Suppressor macrophage (primary cell): ENCODE measurements at places on chromosomes 2 and 18.

DNA sequence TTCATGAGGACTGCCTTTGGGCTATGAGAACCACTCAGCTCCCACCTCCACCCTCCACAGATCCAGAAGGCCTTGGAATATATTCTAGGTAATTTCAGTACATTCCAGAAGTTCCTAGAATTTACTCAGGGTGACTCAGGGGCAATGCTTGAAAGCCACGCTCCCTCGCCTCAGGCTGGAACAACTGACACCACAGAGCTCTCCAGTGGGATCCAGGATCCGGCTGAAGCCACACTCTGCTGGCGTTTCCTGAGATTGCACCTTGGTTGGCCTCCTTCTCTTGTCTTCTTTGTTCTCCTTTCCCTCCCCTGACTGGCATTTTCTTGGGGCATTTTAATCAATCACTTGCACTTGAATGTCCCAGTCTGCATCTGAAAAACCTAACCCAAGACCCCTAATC is 92.6 kb upstream of the KCNE4 start:
- no peak for DNase-seq

GRCh38 chr18:8063733-8064132 is 496.6 kb downstream of the PTPRM start:
- DNase-seq = no peak

- DNase-seq = peak; percentile 90
Measured at GRCh38 chr2:10434886-10435819, 13.0 kb downstream of the ODC1 start.

DNA sequence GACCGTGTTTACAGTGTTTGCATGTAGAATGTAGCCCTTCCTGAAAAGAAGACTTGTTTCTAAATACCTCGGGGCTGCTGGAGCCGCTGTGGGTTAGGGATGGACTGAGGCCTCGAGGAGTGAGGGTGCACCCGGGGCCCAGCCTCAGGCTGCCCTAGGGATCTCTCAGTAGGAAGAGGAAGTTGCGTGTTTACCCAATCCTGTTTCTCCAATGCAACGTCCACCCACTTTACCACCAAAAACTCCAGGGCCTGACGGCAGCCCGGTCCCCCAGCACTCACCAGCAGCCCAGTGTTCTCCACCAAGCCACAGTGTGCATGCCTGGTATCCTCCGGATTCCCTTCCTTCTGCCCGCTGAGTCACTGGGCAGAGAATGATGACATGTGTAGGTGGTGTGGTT is 255.8 kb downstream of the GLI2 start:
- DNase-seq = peak; percentile 31

- DNase-seq = no peak
Measured at GRCh38 chr2:118697781-118698180, 149.7 kb downstream of the EN1 start.

DNA sequence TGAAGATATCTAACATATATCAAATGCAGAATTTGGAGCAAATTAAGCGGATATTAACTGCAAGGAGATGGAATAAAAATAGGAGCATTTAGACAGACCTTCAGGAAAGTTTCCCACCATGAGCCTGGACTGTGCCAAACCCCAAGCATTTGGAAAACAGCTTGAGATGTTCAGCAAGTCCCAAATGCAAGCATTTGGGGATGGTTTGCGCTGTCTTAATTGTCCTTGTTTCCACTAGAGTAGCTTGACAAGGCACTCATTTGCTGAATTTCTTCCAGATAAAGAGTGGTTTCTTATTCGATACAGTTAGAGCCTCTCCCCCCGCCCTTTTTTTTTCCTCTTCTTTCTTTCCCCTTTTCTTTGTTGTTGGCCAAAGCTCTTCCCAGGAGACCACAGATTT is 77.1 kb upstream of the CDC42EP3 start:
- no peak for DNase-seq

GRCh38 chr2:218465987-218466633 is 47.2 kb downstream of the VIL1 start:
- no peak for DNase-seq

DNA sequence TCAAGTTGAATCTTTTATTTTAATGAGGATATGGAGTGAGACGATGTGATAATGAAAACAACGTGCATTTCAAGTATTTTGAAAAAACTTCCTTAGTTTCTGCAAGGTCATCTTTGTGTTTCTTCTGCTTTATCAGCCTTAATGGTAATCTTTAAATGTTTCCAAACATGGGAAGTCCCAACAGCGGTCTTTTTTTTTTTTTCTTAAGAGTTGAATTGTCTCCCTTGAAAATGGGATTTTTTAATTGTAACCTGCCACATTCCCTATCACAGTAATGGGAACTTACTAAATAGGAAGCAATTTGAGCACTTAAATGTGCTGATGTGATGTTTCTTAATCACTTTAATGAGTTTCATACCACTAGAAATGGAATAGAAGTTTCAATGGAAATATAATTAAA is 45.8 kb downstream of the ATIC start:
- DNase-seq = no peak

DNA sequence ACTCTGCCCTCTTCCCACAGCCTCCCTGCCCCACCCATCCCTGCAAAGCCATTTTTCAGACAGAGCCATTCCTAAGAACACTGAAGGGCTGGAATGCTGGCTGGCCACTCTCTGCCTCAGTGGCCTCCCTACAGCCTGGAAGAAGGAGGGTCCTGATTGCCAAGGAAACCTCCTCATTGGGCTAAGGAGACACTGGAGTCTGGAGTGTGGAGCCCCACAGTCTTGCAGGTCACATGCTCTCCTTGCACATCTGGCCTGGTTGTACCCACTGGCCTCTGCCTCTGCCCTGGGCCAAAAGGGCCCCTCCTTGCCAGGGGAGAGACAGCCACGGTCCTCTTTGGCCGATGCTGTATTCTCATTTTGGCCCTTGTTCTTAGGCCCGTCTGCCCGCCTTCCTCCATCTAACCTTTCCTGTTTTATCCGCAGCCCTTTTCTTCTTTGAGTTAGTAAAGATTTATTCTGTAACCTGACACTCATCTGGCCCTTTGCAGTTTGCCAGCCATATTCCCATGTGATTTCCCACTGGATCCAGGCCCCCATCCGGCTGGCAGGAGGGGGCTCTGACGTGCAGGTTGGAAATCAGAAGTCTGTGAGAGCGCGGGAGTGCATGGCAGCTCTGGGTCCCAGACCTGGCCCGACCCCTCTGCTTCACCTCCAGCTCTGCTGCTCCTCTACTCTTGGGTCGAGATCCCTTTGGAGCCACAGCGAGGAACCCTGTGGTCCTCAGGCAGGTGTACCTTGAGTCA is 11.0 kb upstream of the CATIP start:
- no peak for DNase-seq

GRCh38 chr2:20400787-20401488 is 45.9 kb upstream of the RHOB start:
- no peak for DNase-seq

- DNase-seq = no peak
Measured at GRCh38 chr2:132489150-132489549, 72.5 kb downstream of the GPR39 start.

GRCh38 chr2:123953846-123954245 is 71.2 kb upstream of the CNTNAP5 start:
- DNase-seq = no peak

GRCh38 chr18:55893948-55894347 is 306.0 kb upstream of the TCF4 start:
- DNase-seq = no peak

GRCh38 chr2:209868271-209868994 is 96.8 kb downstream of the UNC80 start:
- no peak for DNase-seq

DNA sequence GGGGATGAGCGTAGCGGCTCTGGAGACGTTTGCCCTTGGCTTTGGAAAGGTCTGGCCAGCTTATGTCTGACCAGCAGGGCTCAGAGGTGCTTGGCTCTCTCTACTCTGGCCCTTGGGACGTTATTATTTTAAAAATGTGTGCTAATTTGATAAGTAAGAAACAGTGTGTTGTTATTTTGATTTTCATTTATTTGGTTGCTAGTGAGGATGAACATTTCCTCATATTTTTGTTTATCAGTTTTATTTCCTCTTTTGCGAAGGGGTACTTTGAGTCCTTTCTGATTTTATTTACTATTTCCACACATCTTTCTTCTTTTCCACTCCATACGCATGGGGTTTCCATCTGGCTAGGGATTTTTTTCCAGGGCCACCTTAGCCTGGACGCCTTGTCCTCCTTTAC is 11.4 kb downstream of the CXCR4 start:
- no peak for DNase-seq

GRCh38 chr2:61658841-61659780 is 121.0 kb upstream of the XPO1 start:
- peak; percentile 70 for DNase-seq

GRCh38 chr2:2183176-2183575 is 147.9 kb downstream of the MYT1L start:
- no peak for DNase-seq

DNA sequence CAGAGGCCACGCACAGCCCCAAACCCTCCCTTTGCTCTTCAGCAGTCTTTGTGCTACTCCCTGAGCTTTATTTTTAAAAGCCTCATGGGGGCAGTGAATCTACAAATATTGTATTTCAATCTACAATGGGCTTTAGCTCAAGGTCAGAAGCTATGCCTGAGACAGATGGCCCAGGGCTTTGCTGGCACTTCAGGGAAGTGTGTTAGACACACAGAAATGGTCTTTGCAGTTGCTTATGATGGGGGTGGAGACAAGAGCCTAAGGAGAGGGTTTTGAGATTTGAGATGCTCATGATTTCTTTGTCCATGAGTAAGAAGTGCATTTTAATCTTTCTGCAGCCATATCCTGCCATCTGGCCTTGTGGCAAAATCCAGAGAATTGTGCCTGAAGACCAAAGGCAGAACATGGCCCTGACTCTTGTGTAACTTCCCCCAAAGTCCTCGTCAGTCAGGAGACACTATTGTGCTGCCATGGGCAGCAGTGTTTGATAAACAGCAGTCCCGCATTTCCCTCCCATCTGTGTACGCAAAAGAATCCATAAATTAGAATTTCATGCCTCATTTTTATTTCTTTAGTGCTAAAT is 92.6 kb downstream of the VAPA start:
- DNase-seq = peak; percentile 83

- DNase-seq = peak; percentile 48
Measured at GRCh38 chr18:39675368-39675767, 2109.8 kb upstream of the CELF4 start.

DNA sequence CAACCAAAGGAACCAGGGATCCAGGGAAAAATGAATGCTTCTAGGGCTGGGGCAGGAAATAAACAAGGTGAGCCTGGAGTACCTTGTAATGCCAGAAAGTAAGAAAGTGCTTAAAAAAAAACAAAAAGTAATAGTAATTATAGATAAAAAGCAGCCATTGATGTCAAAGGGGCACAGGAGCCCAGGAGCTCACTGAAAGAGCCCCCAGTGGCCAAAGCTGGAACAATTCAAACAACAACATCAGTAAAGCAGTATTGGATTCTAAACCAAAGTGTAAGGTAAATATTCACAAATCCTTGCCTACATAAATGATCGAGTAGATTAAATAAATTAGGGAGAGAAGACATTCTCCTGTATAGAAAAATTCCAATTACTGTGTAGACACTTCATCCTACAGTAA is 114.3 kb upstream of the ARL4C start:
- DNase-seq = no peak

DNA sequence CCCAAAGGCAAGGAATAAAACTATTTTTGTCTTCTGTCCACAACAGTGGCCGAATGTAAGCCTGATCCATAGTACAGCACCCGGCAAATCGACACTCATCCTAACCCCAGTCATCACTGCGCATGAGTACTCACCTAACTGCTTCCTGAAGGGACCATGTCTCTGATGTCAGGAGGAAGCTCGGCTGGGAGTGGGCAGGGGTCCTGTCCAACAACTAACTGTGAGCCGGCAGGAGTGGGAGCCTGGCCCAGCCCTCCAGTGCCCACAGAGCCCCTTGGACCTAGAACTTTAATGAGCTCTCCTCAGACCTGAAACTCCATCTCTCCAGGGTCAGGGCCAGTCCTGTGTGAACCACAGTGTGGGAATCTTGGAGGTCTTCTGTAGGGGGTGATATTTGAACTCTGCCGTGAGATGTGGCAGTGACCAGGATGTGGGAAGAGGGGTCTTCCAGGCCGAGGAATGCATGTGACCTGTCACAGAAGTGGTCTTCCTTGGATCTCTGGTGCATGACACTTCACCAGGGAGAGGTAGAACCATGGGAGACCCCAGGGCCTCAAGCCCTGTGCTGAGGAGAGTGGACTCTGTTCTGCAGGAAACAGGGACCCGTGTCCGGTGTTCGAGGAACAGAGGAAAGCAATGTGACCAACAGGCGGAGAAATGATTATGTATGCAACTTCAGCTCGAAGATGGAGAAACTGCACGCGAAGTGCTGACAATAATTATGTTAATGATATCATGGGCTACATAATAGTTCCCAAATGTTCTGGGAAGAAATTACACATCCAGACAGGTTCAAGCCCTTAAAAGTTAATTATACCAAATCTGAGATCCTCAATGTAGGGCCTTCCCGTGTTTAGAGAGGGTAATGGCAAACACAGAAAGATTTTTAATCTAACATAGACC is 240.1 kb upstream of the HDAC4 start:
- no peak for DNase-seq

DNA sequence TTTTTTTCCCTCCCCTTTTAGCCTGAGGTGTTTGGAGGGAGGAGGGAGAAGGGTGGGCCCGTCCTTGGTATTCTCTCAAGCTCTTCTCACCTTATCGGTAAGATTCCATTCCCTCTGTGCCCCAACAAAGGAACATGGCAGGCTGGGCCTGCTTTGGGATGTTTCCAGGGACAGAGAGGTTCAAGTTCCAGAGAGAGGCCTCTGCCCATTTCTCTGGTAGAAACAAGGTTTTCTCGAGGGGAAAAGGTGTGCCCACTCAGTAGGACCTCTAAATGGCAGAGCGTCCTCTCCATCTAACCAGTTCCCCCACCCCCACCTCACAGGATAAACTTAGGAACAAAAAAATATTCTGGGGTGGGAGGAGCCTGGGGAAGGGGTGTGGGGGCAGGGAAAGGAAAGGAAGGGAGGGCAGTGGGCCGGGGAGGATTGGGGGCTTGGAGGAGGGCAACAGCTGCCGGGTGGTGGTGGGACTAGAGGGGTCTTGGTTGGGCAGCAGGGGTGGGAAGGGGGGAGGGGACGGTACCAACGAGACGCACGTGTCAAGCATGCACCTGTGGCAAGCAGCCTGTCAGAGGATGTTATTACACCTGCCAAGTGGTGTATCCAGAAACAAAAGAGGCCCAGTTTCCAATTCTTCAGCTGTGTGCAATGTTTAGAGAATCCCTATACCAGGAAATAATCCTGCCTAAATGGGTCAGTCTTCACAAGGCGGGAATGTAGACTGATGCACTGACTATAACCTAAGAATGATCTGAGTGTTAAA is 2.1 kb downstream of the PCBP1 start:
- peak; percentile 69 for DNase-seq

DNA sequence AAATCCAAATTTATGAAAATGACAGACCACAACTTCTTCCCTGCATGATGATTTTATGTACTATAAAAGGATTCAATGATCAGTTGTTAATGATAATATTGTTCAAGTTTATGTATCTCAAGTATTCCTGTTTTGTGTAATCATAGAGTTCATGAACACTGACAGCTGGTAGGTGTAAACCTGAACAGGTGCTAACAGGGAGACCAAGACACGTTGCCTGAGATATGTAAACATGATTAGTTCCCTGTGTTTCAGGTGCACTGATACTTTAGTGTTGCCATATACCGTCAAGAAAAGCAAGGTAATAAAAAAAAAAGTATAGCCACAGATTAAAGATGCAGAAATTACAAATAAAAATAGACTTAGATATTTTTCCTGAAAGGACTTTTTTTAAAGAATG is 131.8 kb downstream of the BAZ2B start:
- no peak for DNase-seq

- DNase-seq = no peak
Measured at GRCh38 chr18:12035481-12035880, 54.2 kb downstream of the IMPA2 start.

- DNase-seq = peak; percentile 94
Measured at GRCh38 chr2:191376981-191377629, 131.9 kb downstream of the MYO1B start.

GRCh38 chr2:24917731-24918325 is 2.2 kb downstream of the ADCY3 start:
- no peak for DNase-seq
